ENCODE measurements at places on chromosomes 4 and X.
A peak's percentile ranks its signal among the peaks of the same experiment; 100 is the strongest.

DNA sequence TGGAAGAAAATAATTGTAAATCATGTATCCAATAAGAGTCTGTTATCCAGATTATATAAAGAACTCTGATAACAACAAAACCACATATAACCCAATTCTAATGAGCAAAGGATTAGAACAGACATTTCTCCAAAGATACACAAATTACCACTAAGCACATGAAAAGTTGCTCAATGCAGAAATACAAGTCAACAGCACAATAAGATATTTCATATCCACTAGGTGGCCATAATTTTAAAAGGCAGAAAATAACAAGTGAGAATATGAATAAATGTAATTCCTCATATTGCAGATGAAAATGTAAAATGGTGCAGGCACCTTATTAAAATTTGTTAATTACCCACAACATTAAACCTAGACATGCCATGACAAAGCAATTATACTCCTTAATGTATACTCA, 73.9 kb upstream of the ZCCHC13 start:
- peak; percentile 18 for DNase-seq

DNA sequence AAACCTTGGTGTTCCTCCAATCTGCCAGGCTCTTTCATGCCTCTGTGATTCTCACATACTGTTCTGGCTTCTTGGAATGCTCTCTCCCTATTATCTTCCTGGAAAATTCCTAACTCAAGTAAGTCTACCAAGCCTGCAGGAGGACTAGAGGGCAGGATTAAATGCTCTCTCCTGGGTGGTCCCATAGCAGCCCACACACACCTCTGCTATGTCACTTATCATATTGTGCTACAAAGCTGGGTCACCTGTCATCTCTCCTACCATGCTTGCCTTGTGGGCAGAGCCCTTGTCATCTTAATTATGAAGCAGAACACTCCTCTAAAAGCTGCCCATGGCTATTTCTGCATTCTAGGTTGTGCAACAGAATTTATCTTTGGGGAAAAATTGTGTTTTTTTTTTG, 344.5 kb upstream of the NOCT start:
- DNase-seq: no peak

- DNase-seq: no peak
Measured at GRCh38 chr4:138925495-138925894, 90.1 kb upstream of the NOCT start.

- DNase-seq: no peak
Measured at GRCh38 chr4:182324282-182324681, 81.1 kb downstream of the TENM3 start.

DNA sequence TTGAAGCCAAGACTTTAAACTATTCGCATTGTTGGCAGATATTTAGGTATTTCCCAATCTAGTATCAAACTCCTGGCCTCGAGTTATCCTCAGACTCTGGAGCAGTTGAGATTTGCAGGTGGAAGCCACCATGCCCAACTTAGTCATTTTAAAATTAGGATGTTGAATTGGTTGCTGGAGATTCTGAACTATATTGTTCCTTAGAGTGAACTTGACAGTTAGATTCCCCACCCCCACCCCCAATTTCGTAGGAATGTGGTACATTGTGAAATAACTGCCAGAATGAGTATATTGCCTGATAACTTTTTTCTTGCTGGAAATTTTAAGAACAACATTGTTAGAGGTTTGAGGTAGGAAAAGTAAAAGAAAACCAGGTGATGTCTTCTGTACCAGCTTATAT, 2.3 kb downstream of the NOCT start:
- peak; percentile 19 for DNase-seq

DNA sequence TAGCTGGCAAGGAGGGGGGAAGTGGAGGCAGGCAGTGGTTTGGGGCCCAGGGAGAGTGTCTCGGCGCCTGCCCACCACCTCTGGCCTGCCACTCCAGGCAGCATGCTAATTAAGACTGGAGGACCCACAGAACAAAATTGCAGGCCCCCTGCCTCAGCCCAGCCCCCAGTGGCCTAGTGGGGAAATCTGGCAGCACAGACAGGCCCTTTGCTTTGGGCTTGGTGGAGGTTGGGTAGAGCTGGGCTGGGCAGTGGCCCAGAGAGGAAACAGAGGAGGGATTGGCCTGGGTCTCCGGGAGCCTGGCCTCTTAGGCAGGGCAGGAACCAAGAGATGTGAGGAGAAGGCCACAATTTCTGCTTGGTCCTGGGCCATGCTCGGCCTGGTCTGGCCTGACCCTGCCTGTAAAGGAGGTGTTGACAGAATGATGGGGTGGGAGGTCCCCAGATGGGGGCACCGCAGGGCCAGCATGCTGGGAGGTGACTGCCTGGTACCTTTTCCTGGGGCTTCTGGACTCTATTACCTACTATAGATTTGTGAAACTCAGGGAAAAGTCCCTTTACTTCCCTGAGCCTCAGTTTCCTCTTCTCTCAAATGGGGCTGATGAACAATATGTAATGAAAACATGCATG, 92.4 kb upstream of the PJA1 start:
- no peak for DNase-seq

DNA sequence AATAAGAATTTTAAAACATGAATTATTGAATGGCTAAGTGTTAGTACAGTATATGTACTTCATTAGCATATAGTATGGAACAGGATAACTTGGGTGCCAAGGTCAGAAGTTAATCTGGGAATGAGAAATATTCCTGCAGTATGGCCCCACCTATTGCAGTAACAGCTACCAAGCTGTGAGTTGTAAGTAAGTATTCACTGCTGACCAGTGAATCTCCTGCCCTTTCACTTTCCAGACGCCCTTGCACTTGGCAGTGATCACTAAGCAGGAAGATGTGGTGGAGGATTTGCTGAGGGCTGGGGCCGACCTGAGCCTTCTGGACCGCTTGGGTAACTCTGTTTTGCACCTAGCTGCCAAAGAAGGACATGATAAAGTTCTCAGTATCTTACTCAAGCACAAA, 105.1 kb downstream of the NFKB1 start:
- DNase-seq: no peak

- DNase-seq: no peak
Measured at GRCh38 chrX:129553619-129554288, 13.7 kb downstream of the OCRL start.

- DNase-seq: no peak
Measured at GRCh38 chrX:104045642-104046041, 5.9 kb downstream of the H2BW2 start.

DNA sequence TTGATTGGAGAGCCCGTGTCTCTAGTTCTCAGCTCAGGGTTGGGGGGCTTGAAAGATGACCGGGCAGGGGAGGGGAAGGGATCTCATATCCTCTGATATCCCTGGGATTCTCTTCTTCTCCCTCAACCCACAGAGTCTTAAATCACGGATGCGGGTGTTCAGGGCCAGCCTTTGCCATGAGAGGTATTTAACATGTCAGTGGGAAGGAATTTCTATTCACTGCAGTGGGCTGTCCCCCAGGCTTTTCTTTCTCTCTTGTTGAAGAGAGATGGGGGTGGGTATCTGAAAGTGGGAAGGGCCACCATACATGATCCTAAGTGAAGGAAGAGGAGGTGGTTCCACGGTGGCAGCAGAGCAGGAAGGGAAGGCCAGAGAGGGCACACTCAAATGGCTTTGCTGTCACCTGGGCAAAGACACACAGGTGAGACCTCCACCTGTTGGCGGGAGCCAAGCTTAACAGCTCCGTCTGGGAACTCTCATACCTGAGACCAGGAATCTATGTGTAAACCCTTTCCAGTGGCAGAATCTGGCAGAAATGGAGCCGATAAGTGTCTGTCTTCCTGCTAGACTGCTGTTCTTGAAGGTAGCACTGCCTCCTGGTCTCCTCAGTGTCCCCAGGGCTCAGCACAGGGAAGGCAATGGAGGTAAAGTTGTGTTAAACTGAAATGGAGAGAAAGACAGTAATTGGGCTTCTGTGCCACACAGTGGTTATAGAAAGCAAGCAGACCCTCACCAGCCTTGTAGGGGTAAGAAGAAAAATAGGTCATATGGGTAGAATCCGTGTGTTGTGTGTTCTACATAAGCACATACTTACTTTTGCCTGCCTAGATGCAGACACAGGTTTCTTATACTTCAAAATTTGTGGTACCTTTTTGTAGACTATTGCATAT, 49.4 kb downstream of the RHOH start:
- DNase-seq: no peak

DNA sequence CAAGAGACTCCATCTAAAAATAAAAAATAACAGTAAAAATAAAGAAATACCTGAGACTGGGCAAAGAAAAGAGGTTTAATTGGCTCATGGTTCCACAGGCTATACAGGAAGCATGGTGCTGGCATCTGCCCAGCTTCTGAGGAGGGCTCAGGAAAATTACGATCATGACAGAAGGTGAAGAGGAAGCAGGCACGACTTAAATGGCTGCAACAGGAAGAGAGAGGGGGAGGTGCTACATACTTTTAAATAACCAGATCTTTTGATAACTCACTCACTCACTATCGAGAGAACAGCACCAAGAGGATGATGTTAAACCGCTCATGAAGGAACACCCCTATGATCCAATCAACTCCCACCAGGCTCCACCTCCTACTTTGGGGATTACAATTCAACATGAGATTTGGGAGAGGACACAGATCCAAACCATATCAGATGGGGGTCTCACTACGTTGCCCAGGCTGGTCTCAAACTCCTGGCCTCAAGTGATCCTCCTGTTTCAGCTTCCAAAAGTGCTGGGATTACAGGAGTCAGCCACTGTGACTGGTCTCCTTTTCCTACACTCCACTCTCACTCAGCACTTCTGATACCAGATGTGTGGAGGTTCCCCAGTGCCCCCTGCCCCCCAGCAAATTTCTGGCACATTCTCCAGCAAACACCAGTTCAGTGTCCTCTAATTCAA, 11.9 kb upstream of the ZNF157 start:
- peak; percentile 88 for DNase-seq

DNA sequence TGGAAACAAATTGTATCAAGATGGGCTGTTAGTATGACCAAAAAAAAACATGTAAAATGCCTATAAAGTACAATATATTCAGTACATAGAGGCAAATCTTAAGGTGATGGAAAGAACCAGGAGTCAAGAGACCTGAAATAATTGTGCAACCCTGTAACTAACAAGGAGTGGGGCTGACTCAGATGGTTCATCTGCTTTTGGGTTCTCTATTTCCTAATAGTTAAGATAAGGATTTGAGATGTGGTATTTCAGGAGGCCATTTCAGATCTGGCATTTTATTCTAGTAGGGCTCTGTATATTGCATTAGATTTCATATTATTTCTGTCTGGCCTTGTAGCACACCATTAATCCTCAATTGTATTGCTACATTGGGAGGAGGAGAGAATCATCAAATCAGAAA, 268.4 kb downstream of the HS3ST1 start:
- DNase-seq: no peak

DNA sequence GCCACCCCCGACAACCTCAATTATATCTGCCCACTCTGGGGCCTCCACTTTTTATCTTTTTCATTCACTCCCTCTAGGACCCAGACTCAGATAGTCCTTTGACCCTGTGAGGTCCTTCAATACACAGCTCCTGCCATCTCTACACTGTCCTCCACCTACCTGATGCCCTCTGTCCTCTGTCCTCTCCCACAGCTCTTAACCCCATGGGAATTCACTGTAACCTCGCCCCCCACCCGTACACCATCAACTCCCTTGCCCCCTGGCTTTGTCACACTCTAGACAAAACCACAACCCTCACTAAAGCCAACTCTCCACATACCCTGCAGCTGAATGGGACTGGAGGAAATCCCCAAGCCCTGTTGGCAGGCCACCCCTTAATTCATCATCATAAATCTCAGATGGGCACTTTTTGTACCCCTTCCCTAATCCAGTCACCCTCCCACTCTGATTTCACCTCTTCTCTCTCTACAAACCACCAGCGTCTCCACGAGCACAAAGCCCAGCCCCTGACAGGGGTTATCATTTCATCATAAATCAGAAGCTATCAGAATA, 52.3 kb upstream of the ENPP6 start:
- no peak for DNase-seq

GRCh38 chr4:110132816-110133719, 65.3 kb downstream of the ELOVL6 start:
- DNase-seq: no peak

DNA sequence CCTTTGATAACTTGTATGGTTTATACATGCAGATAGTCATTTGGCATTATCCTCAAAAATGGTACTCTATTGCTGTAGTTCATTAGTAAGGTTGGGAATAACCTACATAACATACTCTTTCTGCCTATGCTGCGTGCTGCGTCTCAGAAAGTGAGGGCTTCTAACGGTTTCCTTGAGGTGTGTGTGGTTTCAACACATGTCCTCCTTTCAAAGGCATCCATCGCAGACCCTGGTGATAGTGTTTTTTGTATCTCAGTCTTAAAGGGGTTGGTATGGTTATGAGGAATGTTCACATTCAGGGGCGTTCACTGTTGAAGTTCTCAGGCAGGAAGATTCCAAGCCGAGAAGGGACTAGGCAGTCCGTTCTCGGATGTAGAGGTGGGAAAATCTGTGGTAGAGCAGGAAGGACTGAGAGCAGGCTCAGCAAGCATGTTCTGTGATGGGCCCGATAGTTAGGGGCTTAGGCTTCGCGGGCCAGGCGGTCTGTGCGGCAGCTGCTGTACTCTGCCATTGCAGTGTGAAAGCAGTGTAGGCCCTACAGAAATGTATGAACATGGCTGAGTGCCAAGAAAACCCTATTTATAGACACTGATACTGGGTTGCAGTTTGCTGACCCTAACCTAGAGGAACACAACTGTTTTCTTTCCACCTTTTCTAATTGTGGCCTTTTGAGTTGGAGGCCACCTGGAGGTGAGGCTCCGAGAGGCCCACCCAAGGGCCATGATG, 123.2 kb downstream of the GPR143 start:
- DNase-seq: no peak

GRCh38 chrX:12292996-12293765, 154.9 kb downstream of the FRMPD4 start:
- no peak for DNase-seq

- no peak for DNase-seq
Measured at GRCh38 chr4:164169591-164169990, 584.3 kb upstream of the SMIM31 start.

GRCh38 chrX:106901341-106901740, 1.8 kb downstream of the RIPPLY1 start:
- DNase-seq: no peak

DNA sequence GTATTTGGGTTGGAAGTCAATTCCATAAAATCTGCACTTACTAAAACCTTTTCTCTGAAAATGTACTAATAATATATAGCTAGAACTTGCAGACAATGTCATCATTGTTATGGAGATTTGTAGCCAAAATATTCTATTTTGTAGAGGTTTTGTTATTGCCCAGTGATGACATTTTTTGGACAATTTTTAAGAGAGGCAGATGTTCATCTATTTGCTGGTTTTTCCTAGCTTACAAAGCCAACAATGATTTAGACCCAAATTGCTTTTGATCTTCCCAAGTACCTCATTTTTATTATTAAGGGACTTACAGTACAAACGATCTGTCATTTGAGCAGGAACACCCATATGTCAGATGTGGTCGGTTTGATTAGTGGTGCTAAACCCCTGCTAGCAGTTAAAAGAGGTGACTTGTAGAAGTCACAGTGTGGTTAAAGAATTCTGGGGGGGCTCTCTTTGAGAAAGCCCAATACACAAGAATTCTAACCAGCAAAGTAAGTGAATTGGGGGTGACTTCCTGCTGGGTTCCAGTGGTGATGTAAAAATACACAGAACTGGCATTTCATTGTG, 136.2 kb downstream of the KIT start:
- peak; percentile 27 for DNase-seq
